Fibroblast of skin of scalp (primary cell): ENCODE measurements at places on chromosomes 5 and 9.
A peak's percentile ranks its signal among the peaks of the same experiment; 100 is the strongest.

- no peak for DNase-seq
These were observed 6.2 kb upstream of the ORM1 start for GRCh38 chr9:114316605-114317230.

GRCh38 chr5:154813736-154814135, 36.7 kb downstream of the FAXDC2 start:
- no peak for DNase-seq

- DNase-seq = peak; percentile 5
These were observed 416.5 kb upstream of the CCNH start for GRCh38 chr5:87829217-87829551.

DNA sequence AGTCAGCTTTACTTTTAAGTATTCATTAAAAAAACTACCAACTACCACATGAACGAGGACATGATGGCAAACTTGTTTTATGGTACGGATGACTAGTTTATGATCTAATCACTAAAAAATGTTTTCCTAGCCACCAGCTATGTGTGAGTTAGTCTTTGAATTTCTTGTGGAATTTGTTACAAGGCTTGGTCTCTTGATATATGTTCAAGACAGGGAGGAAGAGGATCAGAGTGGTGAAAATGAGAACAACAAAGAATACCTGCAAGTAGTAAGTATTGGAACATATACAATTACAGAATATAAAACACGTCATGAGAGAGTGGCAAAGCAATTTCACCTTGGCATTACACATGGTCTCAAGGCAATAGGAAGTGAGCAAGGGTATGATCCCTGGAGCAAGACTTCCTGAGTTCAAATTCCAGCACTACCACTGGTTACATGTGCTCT, 548.6 kb upstream of the TLE4 start:
- DNase-seq = peak; percentile 96

DNA sequence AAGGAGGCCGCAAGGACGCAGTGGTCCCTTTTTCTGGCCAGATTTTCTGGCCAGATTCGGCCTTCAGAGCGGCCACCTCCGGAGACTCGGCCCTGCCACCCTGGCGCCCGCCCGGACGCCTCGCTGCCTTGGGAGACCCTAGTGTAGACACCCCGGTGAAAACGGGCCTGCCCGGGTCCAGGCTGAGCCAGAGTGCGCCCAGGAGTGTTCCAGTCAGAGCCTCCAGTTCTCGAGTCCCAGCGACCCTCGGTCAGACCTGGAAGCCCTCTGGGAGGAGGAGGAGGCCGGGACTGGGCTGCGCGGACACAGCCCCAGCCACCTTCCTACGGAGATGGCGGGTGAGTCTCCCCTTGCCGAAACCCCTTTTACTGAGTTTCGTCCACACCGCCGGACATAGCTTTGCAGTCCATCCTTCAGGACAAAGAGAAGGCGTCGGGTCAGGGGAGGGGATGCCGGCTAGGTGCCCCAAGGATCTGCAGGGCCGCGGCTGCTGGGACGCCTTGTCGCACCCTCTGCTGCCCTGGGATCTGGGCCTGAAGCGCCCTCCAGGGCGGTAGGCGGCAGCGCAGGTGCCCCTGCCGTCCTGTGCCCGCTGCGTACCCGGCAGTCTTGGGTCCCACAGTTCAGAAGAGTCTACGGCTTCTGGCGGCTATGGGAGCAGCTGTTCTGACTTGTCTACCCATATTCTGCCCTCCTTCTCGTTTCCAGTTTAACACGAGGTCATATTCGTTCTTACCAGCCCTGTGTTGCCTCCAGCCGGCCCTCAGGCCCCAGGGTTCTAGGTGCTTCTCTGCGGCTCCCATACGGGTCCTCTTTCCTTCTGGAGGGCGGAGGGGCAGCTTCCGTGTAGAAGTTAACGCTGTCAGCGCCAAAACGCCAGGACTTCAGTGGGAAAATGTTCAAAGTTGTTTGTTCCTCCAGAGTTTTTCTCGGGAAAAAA, 1771.7 kb upstream of the CDH9 start:
- DNase-seq = no peak

DNA sequence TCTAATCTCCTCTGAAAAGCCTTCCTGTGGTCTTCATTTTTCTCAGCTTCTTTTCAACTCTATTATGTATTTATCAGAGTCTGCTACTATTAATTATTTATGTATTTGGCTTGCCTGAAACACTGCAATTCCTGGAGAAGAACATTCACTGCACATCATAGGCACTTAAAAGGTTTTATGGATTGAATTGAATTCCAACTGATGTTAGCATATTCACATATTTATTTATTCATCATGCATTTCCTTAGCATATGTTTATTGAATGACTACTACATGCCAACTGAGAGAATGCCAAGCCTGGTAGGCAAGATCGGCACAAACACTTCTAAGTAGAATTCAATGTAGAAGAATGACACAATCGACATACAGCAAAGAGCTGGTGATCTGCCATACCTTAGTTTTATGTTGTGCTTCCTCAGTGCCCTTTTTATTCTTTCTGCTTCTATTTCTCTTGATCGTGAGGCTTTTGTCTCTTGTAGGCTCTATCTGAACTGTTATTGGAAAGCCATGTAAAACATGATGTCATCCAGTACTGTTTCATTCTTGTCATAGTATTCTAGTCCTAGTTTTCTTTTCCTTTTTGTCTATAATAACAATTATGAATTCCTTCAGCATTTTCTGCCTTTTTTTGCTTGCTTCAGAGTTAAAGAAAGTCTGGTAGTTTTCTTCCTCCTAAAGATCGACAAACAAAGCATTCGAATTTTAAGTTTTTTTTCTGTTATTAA, 454.2 kb downstream of the TLE4 start:
- DNase-seq = peak; percentile 54

DNA sequence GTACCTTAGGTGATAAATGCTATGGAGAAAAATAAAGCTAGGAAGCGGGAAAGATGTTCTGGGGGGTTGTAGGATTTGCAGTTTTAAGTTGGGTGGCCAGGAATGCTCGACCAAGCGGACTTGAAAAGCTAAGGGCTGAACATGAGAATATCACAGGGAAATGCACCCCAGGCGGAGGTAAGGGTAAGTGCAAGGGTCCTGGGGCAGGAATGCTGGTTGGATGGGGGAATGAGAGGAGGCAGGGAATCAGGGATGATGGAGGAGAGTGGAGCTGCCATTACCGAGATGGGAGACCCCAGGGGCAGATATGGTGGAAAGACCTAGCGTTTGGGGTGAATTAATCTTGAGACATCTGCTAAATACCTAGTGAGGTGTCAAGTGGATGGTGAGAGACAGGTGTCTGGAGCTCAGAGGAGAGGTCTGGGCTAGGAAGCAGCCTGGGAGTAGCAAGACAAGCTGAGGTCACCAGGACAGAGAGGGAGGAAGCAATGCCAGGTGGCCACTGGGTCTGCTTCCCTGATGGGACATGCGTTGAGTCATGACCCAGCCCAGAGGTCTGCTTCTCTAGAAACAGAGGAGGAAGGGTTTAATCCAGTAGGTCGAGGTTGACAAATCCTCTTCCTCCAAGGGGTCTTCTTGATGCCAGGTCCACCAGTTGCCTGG, 77.7 kb upstream of the ASS1 start:
- no peak for DNase-seq

GRCh38 chr9:134291452-134291881, 34.8 kb upstream of the RXRA start:
- DNase-seq = no peak

DNA sequence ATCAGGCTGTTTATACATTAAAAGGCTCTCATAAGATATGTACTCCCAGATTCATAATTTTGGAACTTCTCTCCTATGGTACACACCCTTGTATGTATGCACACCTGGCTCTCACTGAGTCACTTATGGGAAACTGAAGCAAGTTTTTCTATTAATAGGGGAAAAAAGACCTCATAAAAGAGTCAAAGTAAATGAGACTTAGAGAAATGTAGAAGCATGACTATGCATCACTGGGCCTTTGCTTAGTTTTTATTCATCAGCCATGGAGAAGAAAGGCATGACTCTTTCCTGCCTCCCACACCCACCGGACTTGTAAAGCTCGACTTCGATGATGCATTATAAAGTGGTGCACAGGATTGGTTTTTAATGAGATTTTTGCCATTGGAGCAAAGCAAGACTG, 28.2 kb downstream of the MTAP start:
- no peak for DNase-seq

DNA sequence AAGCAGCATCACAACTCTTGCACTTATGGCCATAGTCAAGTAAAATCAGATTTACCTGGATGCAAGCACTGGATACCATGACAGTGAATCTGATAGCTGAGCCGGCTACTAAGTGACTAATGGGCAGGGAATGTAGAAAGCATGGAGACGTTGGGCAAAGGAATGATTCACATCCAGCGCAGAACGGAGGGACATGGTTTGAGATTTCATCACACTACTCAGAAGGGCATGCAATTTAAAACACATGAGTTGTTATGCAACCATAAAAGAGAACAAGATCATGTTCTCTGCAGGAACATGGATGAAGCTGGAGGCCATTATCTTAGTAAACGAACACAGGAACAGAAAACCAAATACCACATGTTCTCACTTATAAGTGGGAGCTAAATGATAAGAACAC, 169.1 kb upstream of the PIK3R1 start:
- peak; percentile 99 for DNase-seq

GRCh38 chr5:135713161-135713915, 121.1 kb upstream of the SLC25A48 start:
- peak; percentile 56 for DNase-seq

DNA sequence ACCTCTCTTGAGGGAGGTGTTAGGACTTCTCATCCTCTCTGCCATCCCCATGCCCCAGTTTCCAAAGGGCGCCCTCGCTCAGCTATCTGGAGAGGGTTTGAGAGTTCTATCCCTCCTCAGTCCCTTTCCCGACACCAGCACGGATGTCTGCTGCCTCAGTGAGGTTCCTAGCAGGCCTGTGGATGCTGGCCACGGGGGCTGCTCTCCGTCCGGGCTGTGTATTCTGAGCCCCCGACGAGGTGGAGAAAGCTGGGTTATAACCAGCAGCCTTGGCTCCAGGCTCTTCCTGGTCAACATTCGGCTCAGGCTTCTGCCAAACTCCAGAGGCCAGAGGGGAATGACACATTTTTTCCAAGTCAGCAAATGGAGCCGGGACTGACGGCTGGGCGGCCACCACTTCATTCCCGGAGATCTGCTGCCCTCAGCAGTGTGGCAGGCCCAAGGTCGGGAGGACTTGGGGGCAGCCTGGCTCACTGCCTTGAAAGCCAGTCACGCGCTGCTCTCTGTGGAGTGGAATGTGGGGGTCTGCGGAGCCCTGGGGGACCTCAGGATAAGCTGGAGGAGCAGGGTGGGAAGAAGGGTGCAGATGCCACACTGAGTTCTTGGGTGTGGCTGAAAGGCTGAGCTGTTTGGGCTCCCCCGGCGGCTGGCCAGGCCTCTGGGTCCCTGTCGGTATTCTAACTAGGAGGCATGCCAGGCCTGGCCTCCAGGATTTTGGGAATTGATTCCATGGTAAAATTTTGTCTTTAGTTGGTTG, 27.4 kb downstream of the PTPA start:
- peak; percentile 73 for DNase-seq

DNA sequence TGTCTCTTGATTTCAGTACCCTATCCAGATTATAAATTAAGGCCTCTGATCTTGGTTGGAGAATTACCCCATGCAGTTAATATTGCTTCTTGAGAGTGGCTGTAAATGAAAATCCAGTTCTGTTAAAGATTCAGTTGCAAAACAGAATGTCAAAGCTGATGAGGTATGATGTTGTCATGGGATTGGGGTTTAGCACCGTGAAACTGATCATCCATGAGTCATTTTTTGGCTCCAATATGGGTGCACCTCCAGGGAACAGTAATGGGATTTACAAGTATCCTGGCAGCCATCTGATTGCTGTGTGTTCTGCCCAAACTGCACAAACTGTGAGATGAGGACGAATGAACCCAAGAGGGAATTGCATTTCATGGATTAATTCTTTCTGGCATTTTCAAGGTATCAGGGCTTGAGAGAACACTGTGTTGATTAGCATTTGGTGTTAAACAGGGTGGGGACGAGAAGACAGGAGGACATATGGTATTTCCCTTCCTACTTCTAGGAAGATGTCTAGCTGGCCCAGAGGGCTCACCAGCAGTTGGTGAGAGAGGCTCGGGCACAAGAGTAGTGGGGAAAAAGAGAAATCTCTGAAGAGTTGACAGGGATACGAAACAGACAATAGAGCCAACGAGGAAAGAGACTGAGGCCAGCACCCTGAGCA, 214.7 kb downstream of the GAS1 start:
- peak; percentile 83 for DNase-seq

- no peak for DNase-seq
These were observed 15.3 kb downstream of the NR2F1 start for GRCh38 chr5:93598091-93599000.

- no peak for DNase-seq
These were observed 83.7 kb downstream of the PCSK5 start for GRCh38 chr9:75974016-75974766.

GRCh38 chr9:69496846-69497450, 171.9 kb downstream of the ENTREP1 start:
- DNase-seq = no peak

- DNase-seq = no peak
These were observed 1.9 kb downstream of the TTC16 start for GRCh38 chr9:127717766-127718165.

GRCh38 chr5:169286572-169287300, 14.2 kb downstream of the SLIT3 start:
- DNase-seq = no peak

GRCh38 chr5:59287884-59288283, 605.6 kb downstream of the PDE4D start:
- no peak for DNase-seq

GRCh38 chr9:88587885-88588649, 53.1 kb downstream of the NXNL2 start:
- DNase-seq = peak; percentile 60

GRCh38 chr5:93637697-93638096, 54.7 kb downstream of the NR2F1 start:
- no peak for DNase-seq

DNA sequence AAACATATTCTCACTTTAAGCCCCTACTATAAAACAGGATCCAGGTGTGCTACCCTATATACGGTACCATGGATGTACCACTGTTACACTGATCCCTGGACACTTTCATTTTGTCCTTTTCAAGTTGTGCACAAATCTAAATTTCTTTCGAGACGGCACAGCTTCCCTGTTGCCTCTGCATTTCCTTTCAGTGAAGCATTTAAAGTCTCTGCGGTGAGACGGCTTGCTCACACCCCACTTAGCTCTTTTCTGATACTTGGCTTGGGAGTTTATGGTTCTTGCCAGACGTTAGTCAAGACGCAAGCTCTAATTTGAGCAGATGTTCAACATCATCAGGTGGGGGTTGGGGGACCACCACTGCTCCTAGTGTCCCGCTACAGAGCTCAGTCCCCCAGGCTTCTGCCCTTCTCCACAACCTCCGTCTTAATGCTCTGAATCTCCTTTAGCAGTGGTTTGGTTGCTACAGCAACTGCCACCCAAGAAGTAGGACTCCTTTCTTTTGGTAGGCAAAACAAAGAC, 15.8 kb downstream of the F2RL2 start:
- DNase-seq = peak; percentile 46

GRCh38 chr5:139386050-139386438, 2.9 kb upstream of the SLC23A1 start:
- no peak for DNase-seq

GRCh38 chr9:83154087-83154736, 91.3 kb upstream of the RASEF start:
- DNase-seq = peak; percentile 22

- DNase-seq = peak; percentile 43
These were observed at the start of gene PCDHGB2 for GRCh38 chr5:141359790-141360426. PCDHGB2 (plus strand) TSS chr5:141359994; CDS start chr5:141360136, 142 bp downstream.
